ENCODE measurements at places on chromosomes 11 and 22.

DNA sequence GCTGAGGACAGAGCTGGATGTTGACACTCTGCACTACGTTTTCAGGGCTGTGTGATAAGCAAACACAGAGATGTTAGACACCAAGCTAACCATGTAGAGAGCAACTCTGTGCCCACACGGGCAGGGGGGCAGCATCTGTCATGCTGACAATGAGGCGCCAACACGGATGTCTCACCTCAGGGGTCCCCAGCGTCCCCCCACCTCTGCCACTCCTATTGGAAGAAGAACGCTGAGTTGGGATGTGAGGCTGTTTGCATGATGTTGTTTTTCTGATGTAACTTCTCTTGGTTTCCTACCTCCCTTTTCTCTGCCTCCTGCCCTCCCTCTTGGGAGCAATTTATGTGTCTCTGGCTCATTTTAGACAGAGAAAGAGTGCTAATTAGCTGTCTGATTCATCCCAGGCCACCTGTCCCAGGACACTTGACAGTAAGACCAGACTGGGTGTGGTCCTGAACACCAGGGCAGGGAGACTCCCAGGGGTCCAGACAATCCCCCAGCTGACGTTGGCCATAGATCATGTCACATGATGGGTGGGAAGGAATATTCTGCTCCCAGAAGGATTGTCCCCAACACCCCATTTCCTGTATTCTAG, 89.2 kb upstream of the NCAM1 start:
- H3K4me1 ChIP-seq, result no peaks in the 10 kb centered on the region
- H3K4me3 ChIP-seq, result no peak overlapping the region
- H3K36me3 ChIP-seq, result no peaks in the 10 kb centered on the region
- H3K27ac ChIP-seq, result no peak overlapping the region
- no peaks in the 10 kb centered on the region for H3K27me3 ChIP-seq
- no peak for DNase-seq

- no peak overlapping the region for H3K4me3 ChIP-seq
- H3K4me1 ChIP-seq, result peaks cover 8% of the 10 kb centered on the region
- H3K27ac ChIP-seq, result no peak overlapping the region
- DNase-seq, result no peak
These were observed 68.5 kb downstream of the SCUBE1 start for GRCh38 chr22:43274595-43275240.

DNA sequence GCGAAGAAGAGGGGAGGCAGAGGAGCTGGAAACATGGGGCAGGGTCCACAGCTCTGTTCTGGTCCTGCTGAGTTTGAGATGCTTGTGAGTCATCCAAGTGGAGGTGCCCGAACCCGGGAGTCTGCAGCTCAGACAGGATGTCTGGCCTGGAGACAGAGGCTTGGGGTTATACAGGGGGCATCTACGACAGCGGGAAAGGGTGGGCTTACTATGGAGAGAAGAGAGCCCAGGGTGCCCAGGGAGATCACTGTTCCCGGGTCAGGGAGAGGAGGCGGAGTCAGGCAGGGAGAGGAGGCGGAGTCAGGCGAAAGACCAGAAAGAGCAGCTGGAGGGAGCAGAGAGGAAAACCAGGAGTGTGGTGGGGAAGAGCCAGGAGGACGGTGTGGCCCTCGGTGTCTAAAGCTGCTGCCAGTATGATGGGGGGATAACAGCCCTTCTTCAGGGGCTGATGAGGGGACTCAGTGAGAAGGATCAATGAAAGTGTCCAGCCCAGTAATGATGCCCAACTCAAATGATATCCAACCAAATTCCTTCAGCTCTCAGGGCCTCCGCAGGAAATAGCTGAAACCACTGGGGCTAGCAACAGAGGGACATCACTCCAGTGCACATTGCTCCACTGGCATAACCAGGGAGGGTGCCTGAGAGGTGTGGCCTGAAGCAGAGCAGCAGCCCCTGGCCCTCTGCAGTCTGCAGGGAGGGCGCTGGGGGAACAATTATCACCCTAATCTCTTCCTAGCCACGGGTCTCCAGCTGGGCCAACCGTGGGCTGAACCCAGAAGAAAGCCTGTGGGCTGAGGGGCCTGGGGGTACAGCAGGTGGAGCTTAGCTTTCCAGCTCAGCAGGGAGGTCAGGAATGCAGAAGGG, 2.6 kb upstream of the LTBP3 start:
- DNase-seq, result no peak
- H3K4me3 ChIP-seq, result no peak overlapping the region
- no peaks in the 10 kb centered on the region for H3K27me3 ChIP-seq
- no peaks in the 10 kb centered on the region for H3K36me3 ChIP-seq
- H3K4me1 ChIP-seq, result peaks cover 50% of the 10 kb centered on the region

GRCh38 chr11:109112261-109112660, 309.7 kb upstream of the C11orf87 start:
- DNase-seq, result no peak
- no peak overlapping the region for H3K27ac ChIP-seq
- no peaks in the 10 kb centered on the region for H3K36me3 ChIP-seq
- peaks cover 5% of the 10 kb centered on the region for H3K4me1 ChIP-seq
- no peaks in the 10 kb centered on the region for H3K27me3 ChIP-seq

- no peak for DNase-seq
- H3K27me3 ChIP-seq, result no peaks in the 10 kb centered on the region
- H3K4me1 ChIP-seq, result peaks cover 3% of the 10 kb centered on the region
- H3K27ac ChIP-seq, result no peak overlapping the region
These were observed 5.9 kb upstream of the ETS1 start for GRCh38 chr11:128593281-128593680.

DNA sequence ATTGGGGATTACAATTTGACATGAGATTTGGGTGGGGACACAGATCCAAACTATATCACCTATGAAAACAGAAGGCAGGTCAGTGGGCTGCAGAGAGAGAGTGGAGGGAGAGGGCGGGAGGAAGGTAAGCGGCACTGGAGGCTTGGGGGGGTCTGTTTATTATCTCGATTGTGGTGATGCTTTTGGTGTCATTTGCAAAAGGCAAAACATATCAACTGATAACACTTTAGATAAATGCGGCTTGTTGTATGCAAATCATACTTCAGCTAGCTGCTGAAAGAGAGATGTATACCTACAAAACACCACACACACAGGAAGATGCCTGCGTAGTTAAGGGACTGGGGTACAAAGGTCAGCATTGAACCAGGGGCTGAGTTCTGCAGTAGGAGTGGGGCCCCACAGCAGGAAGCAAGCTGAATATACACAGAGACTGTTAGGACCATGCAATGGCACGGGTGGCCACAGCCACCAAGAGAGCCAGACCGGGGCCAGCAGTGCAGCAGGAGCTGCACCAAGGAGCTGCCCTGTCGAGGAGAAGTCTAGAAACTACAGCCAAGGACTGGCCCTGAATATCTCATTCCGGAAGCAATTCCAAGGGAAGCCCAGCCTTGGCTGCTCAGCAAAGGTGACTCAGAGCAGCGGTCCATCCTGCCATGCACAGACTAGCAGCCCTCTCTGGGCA, 23.8 kb upstream of the TOLLIP start:
- H3K4me3 ChIP-seq, result no peak overlapping the region
- no peaks in the 10 kb centered on the region for H3K36me3 ChIP-seq
- H3K27ac ChIP-seq, result no peak overlapping the region
- no peaks in the 10 kb centered on the region for H3K27me3 ChIP-seq
- peaks cover 20% of the 10 kb centered on the region for H3K4me1 ChIP-seq

- H3K36me3 ChIP-seq, result no peaks in the 10 kb centered on the region
- H3K27ac ChIP-seq, result no peak overlapping the region
- H3K4me1 ChIP-seq, result peaks cover 5% of the 10 kb centered on the region
- DNase-seq, result no peak
- no peak overlapping the region for H3K4me3 ChIP-seq
These were observed 1.5 kb downstream of the KREMEN1 start for GRCh38 chr22:29074276-29074772.

DNA sequence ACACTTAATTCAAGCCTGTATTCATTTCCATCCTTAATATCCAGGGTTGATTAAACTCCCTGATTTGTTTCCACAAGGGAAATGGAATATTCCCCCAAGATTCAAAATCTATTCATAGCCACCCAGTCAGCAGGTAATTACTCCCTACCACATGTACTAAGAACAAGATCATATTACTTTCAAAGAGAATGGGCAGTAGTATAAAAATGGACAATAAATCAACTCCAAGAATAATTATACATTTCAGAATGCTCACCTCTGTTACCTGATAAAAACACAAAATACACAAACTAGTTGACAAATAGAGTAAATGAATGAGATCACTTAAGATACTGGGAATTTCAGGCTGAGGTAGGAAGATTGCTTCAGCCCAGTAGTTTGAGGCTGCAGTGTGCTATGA, 8.5 kb upstream of the FEZ1 start:
- no peaks in the 10 kb centered on the region for H3K36me3 ChIP-seq
- no peak for DNase-seq
- peaks cover 13% of the 10 kb centered on the region for H3K27me3 ChIP-seq
- H3K4me1 ChIP-seq, result peaks cover 8% of the 10 kb centered on the region
- H3K4me3 ChIP-seq, result no peak overlapping the region

DNA sequence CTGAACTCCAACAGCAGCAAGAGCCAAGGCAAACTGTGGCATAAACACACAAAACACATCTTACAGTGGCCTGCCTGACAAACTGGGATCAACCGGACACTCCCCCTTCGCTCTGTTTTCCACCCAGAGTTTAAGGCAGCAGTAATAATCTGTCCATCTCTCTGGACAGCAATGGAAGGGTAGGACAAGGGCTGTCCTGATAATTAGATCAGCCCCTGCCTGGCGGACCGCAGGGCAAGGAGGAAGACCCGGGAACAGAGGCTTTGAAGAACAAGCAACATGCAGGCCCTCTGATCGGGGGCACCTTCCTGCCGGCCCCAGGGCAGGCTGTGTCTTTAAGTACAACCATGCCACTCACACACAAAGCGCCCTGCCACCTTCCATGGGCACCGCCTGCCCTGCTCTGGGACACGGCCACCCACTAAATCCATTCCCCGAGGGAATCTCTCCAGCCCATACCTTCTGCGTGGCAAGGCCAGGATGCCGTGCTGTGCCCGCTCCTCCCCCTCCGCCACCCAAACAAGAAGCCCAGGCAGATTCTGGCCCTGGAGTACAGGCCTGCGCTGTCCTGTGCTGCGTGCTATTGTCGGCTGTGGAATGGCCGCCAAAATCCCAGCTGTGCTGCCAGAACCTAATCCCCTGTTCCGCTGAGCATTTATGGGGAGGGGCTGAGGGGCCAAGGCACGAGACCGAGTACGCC, 38.8 kb downstream of the NUMA1 start:
- H3K27me3 ChIP-seq, result no peaks in the 10 kb centered on the region
- peaks cover 51% of the 10 kb centered on the region for H3K4me1 ChIP-seq
- peak; percentile 67 for DNase-seq
- H3K36me3 ChIP-seq, result peaks cover 20% of the 10 kb centered on the region
- H3K4me3 ChIP-seq, result peak overlapping the region; percentile 80
- peak overlapping the region; percentile 91 for H3K27ac ChIP-seq

DNA sequence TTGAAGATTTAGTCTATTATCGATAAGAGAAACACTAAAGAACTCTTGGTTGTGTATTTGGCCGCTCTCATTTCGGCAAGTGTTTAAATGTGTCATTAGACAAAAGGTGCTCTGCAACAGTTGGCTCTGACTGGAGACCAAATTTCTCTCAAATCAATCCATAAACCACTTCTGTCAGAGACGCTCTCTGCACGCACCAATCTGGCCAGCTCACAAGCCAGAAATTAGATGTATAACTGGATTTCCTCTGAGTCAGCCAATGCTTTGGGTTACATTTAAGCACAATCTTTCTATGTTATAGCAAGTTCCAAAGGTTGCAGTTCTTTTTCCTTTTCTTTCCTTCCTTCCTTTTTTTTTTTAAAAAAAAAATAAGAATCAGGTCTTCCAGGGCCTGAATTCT, 17.6 kb upstream of the PARVA start:
- H3K4me3 ChIP-seq, result no peak overlapping the region
- no peak overlapping the region for H3K27ac ChIP-seq
- no peak for DNase-seq
- no peaks in the 10 kb centered on the region for H3K27me3 ChIP-seq

DNA sequence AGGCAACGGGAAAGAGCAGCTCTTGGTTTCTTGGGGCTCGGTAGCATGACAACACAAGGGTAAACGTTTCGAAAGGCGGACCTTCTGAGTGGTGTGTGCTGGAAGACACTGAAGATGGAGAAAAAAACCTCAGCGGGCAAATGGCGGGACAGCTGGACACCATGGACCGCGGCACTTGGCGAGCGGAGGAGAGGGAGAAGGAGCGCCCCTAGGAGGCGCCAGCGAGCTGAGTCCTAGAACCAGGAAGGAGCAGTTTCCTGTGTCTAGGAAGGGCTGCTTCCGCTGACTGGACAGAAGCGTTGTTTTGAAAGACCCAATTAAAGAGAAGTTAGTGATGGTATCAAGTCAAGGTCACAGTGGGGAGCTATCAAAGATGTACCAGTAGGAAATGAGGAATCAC, 44.0 kb upstream of the OPCML start:
- H3K27ac ChIP-seq, result no peak overlapping the region
- H3K4me1 ChIP-seq, result no peaks in the 10 kb centered on the region
- no peaks in the 10 kb centered on the region for H3K36me3 ChIP-seq

- no peak overlapping the region for H3K4me3 ChIP-seq
- DNase-seq, result no peak
- no peak overlapping the region for H3K27ac ChIP-seq
- no peaks in the 10 kb centered on the region for H3K4me1 ChIP-seq
These were observed 324.8 kb downstream of the DYNC2H1 start for GRCh38 chr11:103434073-103434411.

GRCh38 chr11:101476191-101476590, 107.6 kb downstream of the TRPC6 start:
- no peaks in the 10 kb centered on the region for H3K4me1 ChIP-seq
- H3K27me3 ChIP-seq, result no peaks in the 10 kb centered on the region
- no peak for DNase-seq

GRCh38 chr11:73307323-73308002, 613 bp upstream of the ARHGEF17 start:
- peak overlapping the region; percentile 40 for H3K27ac ChIP-seq
- no peaks in the 10 kb centered on the region for H3K27me3 ChIP-seq

- H3K27ac ChIP-seq, result peak within 1 kb of the TSS; percentile 58
- DNase-seq, result peak; percentile 87
- H3K4me1 ChIP-seq, result no peaks in the 10 kb centered on the region
- H3K36me3 ChIP-seq, result peaks cover 37% of the 10 kb centered on the region
These were observed at the start of gene SELENOO for GRCh38 chr22:50200461-50201190. TSS of gene SELENOO (plus strand) at chr22:50201011. CDS start at chr22:50201037, 26 bp downstream.

DNA sequence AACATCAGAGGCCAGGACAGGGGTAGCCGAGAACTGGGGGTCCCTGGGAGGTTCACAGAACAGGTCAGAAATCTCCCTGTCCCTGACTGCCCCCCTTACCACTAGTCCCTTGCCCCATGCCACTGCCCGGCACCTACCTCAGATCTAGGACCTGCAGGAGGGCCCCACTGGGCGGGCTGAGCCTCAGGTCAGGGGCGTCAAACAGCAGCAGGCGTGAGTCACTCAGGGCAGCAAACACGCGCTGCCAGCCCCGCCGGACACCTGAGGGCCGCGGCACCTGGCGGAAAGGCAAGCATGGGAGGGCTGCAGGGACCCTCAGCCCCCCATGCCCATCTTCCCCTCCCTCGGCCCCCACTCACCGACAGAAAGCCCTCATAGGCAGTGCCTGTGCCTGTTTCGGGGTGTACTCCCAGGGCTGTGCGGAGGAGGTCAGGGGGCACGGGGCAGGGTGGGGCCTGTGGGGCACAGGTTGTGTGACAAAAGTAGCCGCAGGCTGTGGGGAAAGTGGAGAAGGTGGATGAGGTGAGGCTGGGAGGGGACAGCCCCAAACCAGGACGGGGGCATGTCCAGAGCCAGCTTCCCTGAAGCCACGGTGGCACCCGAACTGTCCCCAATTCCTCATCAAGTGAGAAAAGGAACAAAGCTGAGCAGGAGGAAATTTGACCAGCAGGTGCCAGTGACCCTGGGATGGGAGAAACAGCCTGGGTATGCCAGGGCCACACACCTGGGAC, 11.8 kb downstream of the CDC42BPG start:
- H3K4me1 ChIP-seq, result no peaks in the 10 kb centered on the region
- H3K27ac ChIP-seq, result no peak overlapping the region
- no peaks in the 10 kb centered on the region for H3K27me3 ChIP-seq
- no peak for DNase-seq

GRCh38 chr22:49479566-49479965, 348.1 kb downstream of the BRD1 start:
- H3K27ac ChIP-seq, result no peak overlapping the region
- no peaks in the 10 kb centered on the region for H3K4me1 ChIP-seq
- no peak for DNase-seq
- peaks cover 16% of the 10 kb centered on the region for H3K27me3 ChIP-seq
